ENCODE measurements at places on chromosomes 1 and 21.

DNA sequence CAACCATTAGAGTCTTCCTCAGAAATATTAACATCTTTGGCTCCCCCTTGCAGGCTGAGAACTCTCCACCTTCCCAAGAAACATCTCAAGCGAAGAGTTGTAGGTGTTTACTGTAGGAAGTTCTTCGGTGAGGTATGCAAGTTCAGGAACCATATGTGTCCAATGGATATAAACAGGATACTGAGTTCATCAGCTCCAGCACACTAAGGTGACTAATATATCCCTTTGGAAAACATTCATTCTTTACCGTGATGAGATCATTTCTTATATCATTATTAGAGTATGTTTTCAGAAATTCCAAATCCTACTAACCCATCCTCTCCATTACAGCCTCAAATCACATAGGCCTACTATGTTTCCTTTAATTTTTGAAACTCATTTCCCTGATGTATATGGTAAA lies 37.3 kb upstream of the PRMT6 start:
- DNase-seq = no peak

- DNase-seq = no peak
Observed at GRCh38 chr1:174964261-174964971, 35.3 kb upstream of the CACYBP start.

DNA sequence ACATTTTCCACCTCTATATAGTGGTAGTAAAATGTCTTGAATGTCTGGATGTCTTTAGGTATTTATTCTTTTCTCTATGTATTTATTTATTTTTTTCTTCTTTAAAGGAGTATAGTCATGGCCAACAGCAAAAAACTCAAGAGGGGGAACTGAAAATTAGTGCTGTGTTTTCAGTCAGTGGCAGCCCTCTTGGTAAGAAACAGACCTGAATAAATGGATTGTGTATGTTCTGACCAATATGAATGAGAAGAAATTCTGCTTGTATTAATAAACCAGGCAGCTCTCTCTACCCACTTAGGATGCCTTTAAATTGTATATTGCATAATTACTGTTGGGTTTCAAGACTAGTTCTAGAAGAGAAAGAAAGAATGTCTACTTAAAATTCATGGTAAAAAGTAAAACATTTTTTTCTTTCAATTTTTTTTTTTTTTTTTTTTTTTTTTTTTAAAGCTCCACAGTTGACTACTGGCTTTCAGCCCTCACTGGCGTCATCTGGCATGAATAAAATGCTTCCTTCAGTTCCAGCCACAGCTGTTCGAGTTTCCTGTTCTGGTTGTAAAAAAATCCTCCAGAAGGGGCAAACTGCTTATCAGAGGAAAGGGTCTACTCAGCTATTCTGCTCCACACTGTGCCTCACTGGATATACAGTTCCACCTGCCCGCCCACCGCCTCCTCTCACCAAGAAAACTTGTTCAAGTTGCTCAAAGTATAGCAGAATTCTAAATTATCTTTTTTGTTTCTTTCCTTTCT lies 101.6 kb downstream of the ZMYM4 start:
- DNase-seq = no peak

DNA sequence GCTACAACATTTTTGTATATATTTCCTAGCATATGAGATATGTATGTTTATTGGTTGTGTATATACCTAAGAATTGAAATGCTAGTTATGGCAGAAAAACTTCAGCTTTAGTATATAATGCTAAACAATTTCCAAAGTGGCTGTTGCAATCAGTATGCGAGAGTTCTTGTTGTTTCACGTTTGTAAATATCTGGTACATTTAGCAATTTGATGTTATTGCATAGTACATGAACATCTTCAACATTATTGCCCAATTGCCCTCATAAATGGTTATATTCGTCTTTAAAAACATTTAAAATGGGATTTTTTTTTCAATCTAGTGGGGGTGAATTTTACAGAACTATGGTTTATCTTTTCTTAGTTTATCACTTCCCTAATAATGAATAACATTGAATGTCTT lies 86.2 kb upstream of the HP1BP3 start:
- no peak for DNase-seq

DNA sequence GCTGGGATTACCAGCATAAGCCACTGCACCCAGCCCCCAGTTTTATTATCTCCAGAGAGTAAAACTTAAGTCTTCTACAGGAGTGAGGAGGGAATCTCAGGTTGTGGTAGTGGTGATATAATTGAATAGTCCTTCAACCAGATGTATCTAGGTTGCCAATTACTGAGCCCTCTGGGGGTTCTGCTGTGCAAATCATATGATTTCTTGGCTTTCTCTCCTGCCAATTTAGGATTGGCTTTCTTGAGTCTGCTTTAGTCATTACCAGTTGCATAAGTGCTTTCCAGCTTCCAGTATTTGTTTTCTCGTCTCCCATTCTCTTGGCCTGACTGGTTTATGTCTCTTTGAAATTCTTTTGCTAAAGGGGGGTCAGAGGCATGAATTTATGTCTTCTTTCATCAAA lies 11.1 kb downstream of the CPT2 start:
- DNase-seq = no peak

- no peak for DNase-seq
Observed at GRCh38 chr1:214638459-214638807, 35.4 kb downstream of the CENPF start.
